ENCODE measurements at places on chromosomes 7 and 10.

DNA sequence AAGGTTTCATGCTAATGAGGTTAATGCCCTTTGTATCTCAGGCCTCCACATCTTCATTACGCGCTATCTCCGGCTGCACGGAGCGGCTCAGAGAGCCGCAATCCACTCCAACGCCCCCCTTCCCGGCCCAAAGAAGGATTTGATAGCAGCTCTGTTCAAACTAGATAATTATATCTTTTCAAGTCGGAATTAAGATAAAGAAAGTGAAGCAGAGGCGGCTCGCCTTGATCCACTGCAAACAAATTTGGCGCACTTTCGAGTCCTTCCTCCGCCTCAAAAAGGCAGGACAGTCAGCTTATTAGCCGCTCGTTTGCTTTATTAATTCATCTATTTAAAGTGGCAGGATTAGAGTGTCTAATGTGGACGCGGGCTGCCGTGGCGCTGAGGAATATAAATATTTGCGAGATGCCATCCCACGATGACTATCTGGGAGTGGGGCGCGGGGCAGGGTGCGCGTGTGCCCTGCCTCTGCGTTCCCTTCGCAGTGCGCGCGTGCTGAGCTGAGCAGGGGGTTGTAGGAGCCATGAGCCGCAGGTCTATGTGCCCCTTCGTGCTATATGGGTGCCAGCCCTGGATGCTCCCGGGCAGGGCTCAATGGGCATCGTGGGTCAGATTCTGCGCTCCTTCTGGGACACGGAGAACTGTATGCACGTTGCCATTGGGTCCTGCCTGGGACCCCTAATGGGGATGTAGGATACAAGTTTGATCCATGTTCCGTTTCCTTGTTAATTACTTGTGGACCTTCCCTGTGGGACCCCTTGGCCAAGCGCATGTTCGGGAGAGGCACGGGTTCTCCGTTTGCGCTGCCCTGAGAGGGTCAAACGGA is 9.0 kb downstream of the EMX2 start:
- no peak for DNase-seq

DNA sequence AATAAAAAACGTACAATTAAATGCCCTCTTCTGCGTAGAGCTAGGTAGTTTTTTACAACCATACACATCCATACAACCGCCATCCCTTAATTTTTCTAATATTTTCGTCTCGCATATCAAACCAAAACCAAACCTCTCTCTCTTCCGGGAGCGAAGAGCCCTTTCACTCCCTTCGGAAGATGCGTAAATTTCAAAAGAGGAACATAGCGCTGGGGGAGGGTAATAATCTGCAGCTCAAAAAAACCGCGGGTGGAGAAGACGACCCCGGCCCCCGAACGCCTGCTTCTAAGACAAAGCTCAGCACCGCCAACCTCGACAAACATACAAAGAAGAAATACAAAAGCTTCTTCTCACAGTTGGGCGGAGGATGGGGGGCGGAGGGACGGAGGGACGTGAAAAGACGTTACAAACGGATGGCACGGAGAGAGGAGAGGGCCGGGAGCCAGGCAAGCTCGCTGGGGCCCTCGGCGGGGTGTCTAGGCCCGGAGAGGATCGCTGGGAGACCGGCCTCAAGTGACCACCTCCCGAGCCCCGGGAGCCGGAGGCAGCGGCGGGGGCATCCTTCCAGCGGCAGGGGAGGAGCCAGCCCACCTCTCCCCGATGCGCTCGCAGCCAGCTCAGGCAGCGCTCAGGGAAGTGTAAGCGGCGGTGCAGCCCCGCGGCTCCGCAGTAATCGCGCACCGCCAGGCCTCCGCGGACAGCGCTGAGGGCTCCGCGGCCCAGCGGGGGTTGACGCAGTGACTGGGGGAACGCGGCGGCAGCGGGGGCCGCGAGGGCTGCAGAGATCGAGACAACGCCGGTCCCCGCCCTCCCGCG is 851 bp downstream of the MKRN1 start:
- no peak for DNase-seq

DNA sequence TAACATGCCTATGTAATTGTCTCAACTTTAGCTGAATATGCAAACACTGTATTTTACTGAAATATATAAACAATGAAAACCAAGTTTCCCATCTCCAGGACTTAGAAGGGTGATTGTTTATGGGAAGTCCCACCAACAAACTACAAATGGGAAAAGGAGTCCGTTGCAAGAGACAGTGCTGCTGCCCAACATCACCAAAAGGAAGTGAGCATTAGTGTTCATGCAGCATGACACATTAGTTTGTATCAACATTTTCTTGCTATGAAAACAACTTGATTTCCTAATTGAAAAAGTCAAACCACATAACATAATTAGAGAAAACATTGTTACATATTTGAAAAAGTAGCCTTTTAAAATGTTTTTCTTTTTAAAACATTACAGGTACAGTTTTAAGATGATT is 138.5 kb downstream of the ZNF438 start:
- no peak for DNase-seq

DNA sequence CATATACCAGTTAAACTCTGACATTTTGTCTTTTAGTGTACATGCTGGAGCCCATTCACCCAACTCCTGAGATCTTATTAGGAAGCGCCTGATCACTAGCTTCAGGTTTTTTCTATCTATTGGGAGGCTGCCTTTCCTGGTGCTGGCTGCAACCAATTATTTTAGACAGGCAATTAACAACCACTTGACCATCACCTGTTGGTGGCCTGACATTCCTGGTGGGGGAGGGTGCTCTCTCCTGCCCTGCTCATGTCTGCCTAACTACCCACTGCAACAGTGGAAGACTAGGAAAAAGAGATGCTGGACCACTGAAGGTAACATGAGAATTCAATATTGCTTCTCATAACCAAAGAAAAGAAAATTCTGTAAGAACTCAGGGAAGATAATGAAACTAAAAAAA is 190.3 kb upstream of the GRM3 start:
- DNase-seq, result no peak

DNA sequence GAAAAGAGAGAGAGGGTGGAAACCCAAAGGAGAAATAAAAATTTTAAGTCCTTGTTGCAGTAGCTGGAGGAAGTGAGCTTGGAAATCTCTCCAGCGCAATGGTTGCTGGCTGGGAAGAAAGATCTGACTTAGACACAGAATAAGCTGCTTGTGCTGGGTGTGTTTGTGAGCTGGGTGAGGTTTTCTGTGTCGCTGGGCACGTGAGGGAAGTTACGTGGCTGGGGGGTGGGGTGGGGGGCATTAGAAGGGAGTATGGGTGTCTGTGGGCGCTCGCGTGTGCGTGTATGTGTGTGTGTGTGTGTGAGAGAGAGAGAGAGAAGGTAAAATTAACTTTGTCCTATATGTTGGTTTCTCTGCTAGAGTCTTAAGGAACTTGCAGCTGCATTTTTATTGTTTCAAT is 11.6 kb downstream of the TCF7L2 start:
- no peak for DNase-seq

GRCh38 chr7:92722541-92722940 is 113.8 kb downstream of the CDK6 start:
- DNase-seq, result no peak

DNA sequence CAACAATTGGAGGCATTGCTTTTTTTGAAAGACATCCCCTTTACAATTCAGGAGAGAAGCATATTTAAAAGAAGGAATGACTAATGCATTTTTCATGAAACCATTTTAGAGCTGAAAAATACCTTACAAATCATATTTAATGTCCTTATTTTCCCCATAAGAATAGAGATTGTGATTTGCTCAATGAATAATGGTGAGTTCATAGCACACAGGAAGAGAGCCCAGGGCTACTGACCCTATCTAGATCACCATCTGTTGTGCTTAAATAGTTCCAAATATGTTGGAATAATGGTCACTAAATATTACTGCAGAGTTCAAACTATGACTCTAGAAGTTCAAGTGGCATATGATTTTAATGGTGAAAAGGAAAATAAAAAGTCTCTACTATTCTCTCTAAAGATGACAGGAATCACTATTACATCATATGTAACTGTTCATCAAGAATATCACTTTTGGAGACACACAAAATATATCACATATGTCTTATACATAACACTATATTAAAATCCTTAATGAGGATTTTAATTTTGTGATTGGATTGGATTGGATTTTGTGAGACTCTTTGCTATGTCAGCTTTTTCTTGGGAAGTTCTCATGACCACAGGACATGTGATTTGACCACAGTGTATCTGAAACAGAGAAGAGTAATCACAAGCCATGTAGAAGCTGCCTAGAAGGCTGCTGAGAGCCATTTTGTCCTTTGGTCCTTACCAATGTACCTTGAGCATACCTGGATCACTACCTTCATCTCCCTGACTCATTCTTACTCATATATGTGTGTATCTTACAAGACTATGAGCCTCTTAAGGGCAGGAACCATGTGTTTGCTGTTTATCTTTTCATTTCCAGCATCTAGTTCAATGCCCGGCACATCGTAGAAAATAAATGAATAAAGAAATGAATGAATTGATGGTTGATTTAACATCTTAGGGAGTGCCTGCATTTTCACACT is 26.4 kb downstream of the SLC16A9 start:
- DNase-seq, result no peak

DNA sequence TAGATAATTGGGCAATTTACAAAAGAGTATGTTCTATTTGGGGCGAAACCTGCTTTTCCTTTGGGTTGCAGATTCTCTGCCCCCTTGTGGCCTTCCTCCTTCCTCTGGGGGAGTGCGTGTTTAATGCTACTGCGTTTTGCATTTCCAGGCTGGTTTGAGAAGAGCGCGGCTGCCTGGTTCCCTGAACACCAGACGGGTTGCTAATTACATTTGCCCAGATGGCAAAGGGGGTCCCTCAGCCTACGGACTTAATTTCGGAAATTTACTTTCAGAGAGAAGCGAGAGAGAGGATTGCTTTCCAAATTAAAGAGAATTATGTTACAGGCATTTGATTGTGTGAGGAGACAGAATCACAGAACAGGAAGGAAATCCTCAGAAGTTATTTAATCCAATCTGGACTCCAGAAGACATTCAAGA is 91.9 kb upstream of the JAZF1 start:
- DNase-seq, result peak; percentile 34

DNA sequence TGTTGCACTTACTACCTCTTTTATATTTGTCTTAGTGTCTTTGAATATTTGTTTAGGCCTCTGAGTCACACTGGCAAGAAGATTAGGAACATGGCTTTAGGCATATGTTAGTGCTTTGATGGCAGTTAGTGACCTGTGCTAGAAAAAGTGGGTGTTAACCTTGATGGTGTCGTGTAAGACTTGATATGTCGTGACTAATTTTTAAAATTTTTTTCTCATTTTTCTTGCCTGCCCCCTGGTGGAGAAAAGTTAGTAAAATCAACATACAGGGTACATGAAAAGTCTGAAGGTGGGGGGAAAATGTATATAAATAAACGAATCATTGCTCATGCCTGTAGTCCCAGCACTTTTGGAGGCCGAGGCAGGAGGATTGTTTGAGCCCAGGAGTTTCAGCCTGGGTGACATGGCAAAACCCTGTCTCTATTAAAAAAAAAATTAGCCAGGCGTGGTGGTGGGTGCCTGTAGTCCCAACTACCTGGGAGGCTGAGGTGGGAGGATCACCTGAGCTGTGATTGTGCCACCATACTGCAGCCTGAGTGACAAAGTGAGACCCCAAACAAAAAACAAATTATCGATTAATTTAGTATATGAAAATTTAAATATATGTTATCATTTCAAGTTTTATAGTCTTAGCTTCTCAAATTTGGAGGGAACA is 44.6 kb downstream of the TAX1BP1 start:
- DNase-seq, result no peak

DNA sequence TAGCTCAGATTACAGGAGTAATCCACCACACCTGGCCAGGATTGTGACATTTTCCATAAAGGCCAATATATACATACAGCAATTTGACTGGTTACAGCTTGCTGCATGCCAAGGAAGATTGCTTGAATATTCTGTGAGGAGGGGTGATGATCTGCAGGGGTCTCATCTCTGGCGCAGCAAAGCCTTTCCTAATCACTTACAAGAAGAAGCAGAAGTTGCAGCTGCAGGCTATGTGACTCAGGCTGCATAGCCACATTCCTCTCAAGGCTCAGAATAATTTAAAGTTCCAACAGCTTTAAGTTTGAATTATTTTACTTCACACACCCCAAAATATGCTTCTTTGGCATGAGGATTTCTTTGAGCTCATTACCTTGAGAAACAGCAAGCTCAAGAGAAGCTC is 11.4 kb upstream of the RASGEF1A start:
- no peak for DNase-seq
